ENCODE measurements at places on chromosomes 3 and 15.

DNA sequence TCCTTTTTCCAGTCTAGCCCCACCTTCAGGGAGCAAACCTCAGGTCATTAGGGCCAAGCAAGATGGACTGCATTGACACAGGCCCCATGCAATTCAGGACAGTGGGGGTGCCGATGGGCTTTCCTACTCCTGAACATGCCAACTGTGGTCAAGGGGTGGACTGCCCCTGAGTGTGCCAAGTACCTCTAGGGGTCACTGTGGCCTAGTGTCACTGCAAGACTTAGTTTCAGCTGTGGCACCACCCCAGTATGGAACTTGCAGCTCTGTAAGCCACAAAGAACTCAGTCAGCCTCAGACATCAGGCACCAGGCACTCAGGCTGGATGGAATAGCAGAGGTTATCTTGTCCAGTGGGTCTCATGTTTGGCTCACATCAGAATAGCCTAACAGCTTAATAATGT lies 32.3 kb downstream of the EXOG start:
- DNase-seq, result no peak

GRCh38 chr15:44300572-44300971 lies 12.1 kb downstream of the GOLM2 start:
- DNase-seq, result no peak

DNA sequence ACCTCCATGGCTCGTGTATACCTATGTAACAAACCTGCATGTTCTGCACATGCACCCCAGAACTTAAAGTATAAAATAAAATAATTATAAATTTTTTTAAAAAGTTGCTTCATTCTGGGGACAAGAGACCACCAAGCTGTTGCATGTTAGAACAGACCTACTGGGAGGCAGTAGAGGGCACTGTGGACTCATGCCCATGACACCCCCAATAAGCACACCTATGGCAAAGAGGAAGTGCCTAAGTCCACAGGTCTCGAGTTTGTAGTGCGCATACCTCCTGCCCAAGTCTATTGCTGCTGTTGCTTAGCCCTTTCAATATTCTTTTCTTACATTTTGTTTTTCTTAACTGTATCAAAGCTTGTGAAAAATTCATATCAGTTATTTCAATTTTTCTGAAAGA lies 267.9 kb upstream of the THBS1 start:
- no peak for DNase-seq

DNA sequence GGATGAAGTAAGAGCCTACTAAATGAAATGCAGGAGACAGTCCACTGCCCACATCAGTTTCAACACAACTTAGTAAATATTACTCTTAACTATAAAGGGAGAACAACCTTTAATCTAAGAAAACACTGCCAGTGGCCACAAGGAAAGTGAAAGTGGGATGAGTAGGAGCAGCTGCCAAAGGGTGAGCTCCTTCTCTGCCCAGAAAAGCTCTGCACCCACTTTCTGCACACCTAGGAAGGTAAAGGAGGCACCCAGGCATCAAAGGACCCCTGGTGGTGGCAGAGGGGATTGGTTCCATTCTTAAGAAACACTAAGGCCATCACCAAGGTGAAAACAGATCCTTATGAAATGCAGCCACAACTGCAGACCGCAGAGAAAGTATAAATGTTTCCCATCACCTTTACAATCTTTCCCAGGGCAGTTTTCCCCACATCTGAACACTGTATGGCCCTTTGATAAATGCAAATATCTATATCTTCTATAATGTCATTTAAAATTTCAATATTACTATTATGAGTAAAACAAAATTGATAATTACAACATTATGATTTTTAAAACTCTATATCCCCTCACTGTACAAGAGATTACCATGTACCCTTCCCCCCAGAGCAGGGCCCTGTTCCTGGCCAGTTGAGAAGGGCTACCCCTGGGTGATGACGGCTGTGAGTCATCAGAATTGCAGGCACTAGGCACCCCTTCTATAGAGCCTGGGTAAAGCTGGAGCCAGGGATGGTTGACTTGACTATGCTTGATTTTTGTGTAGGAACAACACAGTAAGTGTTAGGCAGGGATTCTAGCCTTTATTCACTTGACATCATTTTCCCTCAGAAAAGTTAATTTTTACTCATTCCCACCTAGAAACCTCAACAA lies 92.0 kb downstream of the SNRK start:
- DNase-seq, result peak; percentile 16

DNA sequence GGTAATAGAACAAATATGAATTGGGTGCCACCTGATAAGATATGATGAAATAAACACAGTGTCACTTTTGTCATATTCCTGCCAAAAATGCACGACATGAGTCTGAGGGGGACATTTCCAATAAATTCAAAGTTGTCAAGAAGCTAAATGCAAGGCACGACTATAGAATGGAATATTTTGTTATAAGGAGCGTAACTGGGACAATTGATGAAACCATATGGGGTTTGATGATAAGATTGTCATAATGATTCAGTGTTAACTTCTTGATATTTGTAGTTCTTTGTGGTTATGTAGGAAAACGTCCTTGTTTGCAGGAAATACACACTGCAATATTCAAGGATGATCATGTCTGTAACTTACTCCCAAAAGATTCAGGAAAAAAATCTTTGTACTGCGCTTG lies 163.3 kb downstream of the MEX3B start:
- no peak for DNase-seq

DNA sequence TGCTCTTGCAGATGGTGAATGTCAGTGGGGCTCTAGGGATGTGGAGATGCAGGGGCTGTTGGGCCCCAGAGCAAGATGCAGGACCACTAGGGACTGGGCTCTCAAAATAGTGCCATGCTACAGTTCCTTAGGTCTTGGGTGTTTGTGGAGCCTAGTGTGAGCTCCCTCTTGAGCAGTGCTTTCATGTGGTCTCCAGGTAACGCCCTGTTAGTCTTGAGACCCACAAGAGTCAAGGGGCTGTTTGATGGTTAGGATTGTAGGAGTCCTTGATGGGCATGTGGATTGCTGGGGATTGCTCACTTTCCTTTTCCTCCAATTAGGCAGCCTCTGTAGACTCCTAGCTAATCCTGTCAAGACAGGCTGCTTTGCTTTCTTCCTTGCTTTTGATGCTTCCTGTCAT lies 56.0 kb downstream of the CCDC66 start:
- no peak for DNase-seq

All from activated CD4-positive, alpha-beta T cell treated with anti-CD3 and anti-CD28 coated beads, Interleukin-2, amount 50 U/mL, for 24 hours (primary cell).